K562 (cell line): ENCODE measurements at places on chromosomes 13 and 19. TPM values are rescaled to one million over a fixed set of nuclear protein-coding genes. Genes with fewer than 3 reads are reported as not detected.

GRCh38 chr19:5046339-5047039 is 77.6 kb downstream of the KDM4B start:
- H3K27me3 ChIP-seq, result no peaks in the 10 kb centered on the region
- no peak for DNase-seq
- no peaks in the 10 kb centered on the region; the same call in 2 of the 3 replicates for H3K4me1 ChIP-seq
- H3K27ac ChIP-seq, result no peak overlapping the region

DNA sequence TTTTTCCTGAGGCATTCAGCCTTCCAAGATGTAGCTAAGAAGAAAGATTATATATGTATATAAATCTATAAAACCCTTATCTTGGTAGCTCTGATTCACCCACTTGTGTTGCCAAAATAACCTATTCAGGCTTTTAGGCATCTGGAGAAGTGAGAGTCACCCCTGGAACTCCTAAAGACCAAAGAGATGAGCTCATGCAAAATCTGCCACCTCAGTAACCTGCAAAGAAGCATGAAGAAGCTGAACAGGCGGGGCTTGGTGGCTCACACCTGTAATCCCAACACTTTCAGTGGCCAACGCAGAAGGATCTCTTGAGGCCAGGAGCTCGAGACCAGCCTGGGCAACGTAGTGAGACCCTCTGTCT is 393.7 kb downstream of the FOXO1 start:
- no peak for DNase-seq
- no peaks in the 10 kb centered on the region for H3K27me3 ChIP-seq
- H3K4me3 ChIP-seq, result no peak overlapping the region

GRCh38 chr13:58704953-58705352 is 1073.4 kb downstream of the PCDH17 start:
- no peaks in the 10 kb centered on the region for H3K36me3 ChIP-seq
- H3K4me1 ChIP-seq, result no peaks in the 10 kb centered on the region
- H3K4me3 ChIP-seq, result no peak overlapping the region

GRCh38 chr19:39951686-39952085 is 17.3 kb upstream of the FCGBP start:
- DNase-seq, result no peak
- H3K4me1 ChIP-seq, result no peaks in the 10 kb centered on the region
- peaks cover 3% of the 10 kb centered on the region; the same call in 1 of the 3 replicates for H3K27me3 ChIP-seq
- no peak overlapping the region for H3K27ac ChIP-seq
- H3K4me3 ChIP-seq, result no peak overlapping the region

- no peaks in the 10 kb centered on the region for H3K36me3 ChIP-seq
- H3K4me3 ChIP-seq, result no peak overlapping the region
Observed at GRCh38 chr13:98280176-98280510, 103.1 kb upstream of the RNF113B start.

GRCh38 chr13:44165221-44165888 is 208.3 kb upstream of the SERP2 start:
- no peaks in the 10 kb centered on the region for H3K27me3 ChIP-seq
- no peaks in the 10 kb centered on the region for H3K4me1 ChIP-seq
- no peak overlapping the region for H3K27ac ChIP-seq
- H3K36me3 ChIP-seq, result no peaks in the 10 kb centered on the region

GRCh38 chr19:3178377-3178972 is at the start of gene S1PR4:
Gene S1PR4 (plus strand): TSS chr19:3178769. CDS start chr19:3178793, 24 bp downstream.
- H3K4me3 ChIP-seq, result no peak within 1 kb of the TSS
- no peak within 1 kb of the TSS; the same call in 2 of the 3 replicates for H3K27ac ChIP-seq
- H3K4me1 ChIP-seq, result peaks cover 10% of the 10 kb centered on the region; the same call in 2 of the 3 replicates
- H3K27me3 ChIP-seq, result no peaks in the 10 kb centered on the region
- no peak for DNase-seq

- no peaks in the 10 kb centered on the region for H3K27me3 ChIP-seq
- H3K4me3 ChIP-seq, result no peak overlapping the region
- no peaks in the 10 kb centered on the region for H3K4me1 ChIP-seq
- H3K36me3 ChIP-seq, result no peaks in the 10 kb centered on the region
Observed at GRCh38 chr19:23071147-23071511, 45.7 kb upstream of the ZNF730 start.

The ZNF284 gene
- 0.18 and 0.24 TPM in 2 replicates for total RNA-seq

DNA sequence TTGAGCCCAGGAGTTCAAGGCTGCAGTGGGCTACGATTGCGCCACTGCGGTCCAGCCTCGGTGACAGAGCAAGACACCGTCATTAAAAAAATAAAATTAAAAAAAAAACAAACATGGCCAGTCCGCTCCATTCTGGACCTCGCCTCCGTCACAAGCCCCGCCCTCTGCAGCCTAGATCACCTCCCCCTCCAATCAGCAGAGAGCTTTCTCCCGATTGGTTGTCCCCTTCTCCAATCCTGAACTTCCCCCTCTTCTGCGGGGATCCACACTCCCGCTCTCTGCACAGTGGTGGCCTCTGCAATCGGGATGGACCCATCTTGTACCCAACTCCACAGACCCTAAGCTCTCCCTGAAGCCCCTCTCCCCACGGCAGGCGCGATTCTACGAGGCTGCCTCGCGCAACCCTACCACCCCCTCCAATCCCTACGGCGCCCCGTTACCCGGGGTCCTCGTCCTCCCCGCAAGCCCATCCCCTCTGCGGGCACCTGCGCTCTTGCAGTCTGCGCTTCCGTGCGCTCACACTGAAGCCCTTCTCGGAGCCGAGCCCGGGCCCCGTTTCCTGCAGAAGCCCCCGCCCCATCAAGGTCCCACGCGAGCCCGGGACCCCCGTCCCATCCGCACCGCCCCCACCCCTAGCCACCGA is 540 bp downstream of the TMEM160 start:
- peak; percentile 99 for DNase-seq
- H3K27me3 ChIP-seq, result no peaks in the 10 kb centered on the region
- H3K4me3 ChIP-seq, result peak overlapping the region; percentile 81

- H3K36me3 ChIP-seq, result no peaks in the 10 kb centered on the region
- H3K4me3 ChIP-seq, result no peak overlapping the region
- no peak for DNase-seq
- H3K27me3 ChIP-seq, result peaks cover 13% of the 10 kb centered on the region; the same call in 1 of the 2 replicates
Observed at GRCh38 chr19:18945297-18945696, 4.3 kb upstream of the HOMER3 start.

DNA sequence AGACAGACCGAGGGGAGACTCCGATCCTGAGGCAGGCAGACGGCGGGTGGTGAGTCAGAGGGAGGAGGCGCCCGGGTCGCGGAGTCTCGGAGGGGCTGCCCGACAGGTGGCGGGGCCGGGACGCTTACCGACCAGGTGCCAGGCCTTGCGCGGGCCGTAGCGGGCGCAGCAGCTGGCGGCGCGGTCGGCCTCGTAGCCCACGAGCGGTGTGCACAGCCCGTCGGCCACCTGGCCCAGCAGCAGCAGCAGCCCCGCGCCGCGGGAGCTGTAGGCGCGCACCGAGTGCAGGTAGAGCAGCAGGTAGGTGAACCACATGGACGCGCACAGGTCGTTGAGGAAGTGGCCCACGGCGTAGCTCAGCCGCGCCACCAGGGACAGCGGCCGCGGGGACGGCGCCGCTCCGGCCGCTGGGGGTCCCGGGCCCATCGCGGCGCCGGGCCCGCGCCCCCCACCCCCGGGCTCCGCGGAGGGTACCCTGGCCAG is 367 bp downstream of the MFSD12 start:
- H3K4me3 ChIP-seq, result peak overlapping the region; percentile 93
- H3K27ac ChIP-seq, result peak overlapping the region; percentile 77
- DNase-seq, result peak; percentile 75
- peaks cover 22% of the 10 kb centered on the region for H3K36me3 ChIP-seq

The CACNG7 gene
- not detected in 2 replicates for total RNA-seq

DNA sequence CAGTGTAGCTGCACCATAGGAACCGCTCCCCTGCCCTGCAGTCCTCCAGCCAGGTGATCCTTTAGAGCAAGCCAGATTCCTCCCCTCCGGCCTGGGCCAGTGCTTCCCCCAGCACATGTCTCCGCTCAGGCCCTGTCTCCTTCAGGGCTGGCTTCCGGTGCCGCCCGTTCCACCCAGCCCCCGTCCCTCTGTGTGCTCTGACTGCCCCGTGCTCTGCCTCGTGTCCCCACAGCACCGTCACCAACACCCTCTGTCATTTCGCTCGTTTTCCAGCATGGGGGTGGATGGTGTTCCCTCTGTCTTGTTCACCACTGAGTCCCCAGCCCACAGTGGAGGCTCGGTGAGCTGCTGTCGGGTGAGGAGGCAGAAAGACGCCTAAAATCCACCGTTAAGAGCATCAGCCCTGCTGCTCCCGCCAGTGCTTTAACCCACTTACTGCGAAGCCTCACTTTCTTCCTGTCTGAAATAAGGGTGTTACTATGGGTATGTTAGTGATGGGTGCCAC is 54.5 kb downstream of the TSSK6 start:
- no peak for DNase-seq
- H3K4me3 ChIP-seq, result no peak overlapping the region
- peak overlapping the region; percentile 54; the same call in 2 of the 3 replicates for H3K27ac ChIP-seq
- H3K4me1 ChIP-seq, result peaks cover 61% of the 10 kb centered on the region

DNA sequence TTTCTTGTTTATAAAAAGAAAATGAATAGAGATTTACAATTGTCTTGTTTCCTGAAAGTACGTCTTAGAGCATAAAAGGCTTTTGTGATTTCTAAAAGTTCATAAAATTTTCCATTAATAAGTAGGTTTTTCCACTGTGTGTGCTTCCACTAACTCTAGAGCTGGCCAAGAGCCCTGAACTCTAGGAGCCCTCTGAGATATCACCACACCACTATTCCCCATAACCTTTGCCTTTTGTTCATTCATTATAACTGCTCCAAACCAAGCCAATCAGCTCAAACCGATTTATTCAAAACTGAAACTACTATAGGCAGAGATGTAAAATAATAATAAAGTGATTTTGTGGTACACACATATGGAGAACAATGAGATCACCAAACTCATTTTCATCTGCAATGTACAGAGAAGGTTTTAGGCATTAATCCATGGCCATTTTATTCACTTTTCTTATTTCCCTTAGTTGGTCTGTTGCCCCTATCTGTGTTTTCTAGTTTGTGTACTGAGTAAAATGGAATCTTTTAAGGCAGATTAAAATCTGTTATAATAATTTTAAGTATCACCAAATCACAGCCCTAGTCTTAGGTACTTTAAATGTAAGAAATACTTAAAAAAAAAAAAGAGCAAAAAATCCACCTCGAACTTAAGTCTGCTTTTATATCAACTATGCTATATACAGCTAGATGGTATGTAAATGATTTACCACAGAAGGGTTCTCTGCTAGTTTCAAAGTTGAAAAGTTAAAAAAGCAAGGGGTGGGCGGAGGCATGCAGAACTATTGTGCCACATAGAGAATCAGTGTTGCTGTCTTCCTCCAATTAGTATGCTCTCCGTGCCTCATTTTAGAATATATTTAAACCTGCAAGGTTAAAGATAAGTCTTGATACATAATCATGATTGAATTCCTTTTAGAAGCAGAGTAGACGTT is 311.3 kb downstream of the KLF12 start:
- H3K36me3 ChIP-seq, result no peaks in the 10 kb centered on the region
- no peak overlapping the region for H3K4me3 ChIP-seq
- H3K27ac ChIP-seq, result no peak overlapping the region
- DNase-seq, result no peak
- no peaks in the 10 kb centered on the region for H3K4me1 ChIP-seq
- no peaks in the 10 kb centered on the region for H3K27me3 ChIP-seq

The KASH5 gene
- total RNA-seq, result 0.20 and 0.60 TPM in 2 replicates

DNA sequence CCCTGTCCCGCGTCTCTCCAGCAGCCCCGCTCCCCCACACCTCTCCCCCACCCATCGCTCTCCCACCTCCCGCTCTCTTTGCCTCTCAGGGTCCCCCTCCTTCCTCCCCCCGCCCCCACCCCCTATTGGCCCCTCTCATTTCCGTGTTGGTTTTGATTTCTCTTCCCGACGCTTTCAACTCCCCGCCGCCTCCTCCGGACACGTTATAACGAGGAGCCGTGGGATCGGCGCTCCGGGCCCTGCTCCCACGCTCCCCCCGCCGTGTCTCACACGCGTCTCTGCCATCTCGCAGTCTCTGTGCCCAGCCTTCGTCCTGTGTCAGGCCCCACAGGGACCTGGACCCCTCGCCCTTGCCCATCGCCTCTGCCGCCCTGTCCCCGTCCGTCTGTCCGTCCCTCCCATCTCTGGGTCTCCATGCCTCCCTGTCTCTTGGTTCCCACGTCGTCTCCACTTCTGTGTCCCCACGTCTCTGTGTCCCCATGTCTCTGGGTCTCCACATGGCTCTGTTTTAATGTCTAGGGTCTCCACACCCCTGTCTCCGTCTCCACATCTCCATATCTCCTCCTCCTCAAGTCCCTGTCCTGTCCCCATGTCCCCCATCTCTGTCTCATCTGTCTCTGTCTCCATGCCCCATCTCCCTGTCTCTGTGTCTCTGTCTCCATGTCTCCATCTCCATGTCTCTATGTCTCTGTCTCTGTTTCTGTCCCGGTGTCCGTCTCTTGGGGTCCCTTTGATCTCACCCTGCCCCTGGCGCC is 13.1 kb downstream of the ERFL start:
- H3K4me1 ChIP-seq, result no peaks in the 10 kb centered on the region
- no peaks in the 10 kb centered on the region for H3K36me3 ChIP-seq
- H3K4me3 ChIP-seq, result no peak overlapping the region
- no peak overlapping the region for H3K27ac ChIP-seq

The ZNF415 gene
- 0.44 and 0.45 TPM in 2 replicates for total RNA-seq

DNA sequence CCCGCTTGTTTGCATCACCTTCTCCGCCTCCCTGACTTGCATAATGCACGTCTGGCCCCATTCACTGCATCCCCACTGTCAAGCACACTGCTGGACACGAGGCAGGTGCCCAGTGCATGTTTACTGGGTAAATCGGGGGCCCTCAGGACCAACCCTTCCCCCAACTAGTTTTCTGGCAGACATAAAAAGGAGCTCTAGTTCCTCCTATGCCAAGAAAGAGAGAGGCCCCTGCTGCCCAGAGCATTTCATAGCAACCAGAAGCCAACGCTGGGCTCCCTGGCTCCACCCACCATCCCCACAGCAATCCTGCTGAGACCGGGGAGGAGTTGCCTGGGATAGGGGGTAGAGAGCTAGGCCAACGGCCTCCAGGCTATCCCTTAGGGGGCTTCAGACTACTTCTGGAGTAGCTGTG is 23.2 kb downstream of the ANKRD27 start:
- peaks cover 85% of the 10 kb centered on the region; the same call in 2 of the 3 replicates for H3K36me3 ChIP-seq
- no peak overlapping the region for H3K4me3 ChIP-seq
- H3K4me1 ChIP-seq, result no peaks in the 10 kb centered on the region
- DNase-seq, result no peak

DNA sequence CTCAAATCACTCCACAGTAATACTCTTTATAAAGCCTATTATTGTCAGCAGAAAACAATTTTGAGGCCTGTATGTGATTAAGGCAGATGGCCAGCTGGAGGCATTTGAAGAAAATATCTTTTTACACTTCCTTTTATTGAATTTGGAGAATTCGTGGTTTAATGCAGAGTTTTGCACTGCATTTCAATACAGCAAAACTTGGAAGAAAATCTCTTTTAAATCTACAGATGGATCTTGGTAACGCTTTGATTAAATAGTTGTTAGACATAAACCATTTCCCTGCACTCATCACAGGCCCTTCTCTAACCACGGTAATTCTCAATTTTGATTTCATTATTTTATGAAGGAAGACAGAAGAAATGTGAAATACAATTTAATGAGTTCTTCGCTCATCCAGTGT is 185.7 kb downstream of the RFC3 start:
- no peaks in the 10 kb centered on the region for H3K4me1 ChIP-seq
- no peaks in the 10 kb centered on the region for H3K27me3 ChIP-seq
- no peak overlapping the region for H3K27ac ChIP-seq
- no peaks in the 10 kb centered on the region for H3K36me3 ChIP-seq
- H3K4me3 ChIP-seq, result no peak overlapping the region

- H3K4me3 ChIP-seq, result no peak overlapping the region
- no peak for DNase-seq
- H3K27me3 ChIP-seq, result no peaks in the 10 kb centered on the region
Observed at GRCh38 chr19:46726971-46727501, 10.1 kb upstream of the PRKD2 start.
